ENCODE measurements at places on chromosomes 13 and 19.
A peak's percentile ranks its signal among the peaks of the same experiment; 100 is the strongest.

DNA sequence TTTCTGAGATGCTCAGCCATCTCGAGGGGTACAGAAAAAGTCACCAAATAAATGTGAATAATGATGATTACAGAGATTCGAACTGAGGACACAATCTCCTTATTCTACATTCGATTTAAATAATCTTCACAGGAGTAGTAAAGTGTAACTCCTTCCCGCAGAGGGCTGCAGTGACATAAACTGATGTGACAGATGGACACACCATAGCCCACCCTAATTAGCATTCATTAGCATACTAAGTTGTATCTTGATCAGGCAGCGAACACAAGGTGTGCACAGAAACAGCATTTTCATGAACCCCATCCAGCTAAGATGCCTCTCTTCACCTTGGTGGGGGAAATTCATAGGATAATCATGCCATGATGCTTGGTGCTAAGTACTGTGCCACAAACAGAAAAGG is 83.0 kb downstream of the TNFSF11 start:
- no peak for DNase-seq

- no peak for DNase-seq
Measured at GRCh38 chr19:45777395-45777961, 4.8 kb downstream of the DMPK start.

GRCh38 chr13:93116809-93117208 is 109.8 kb upstream of the GPC6 start:
- DNase-seq, result no peak

GRCh38 chr13:114131583-114132418 is 622 bp downstream of the RASA3 start:
- peak; percentile 50 for DNase-seq

GRCh38 chr13:41352935-41353840 is 42.1 kb downstream of the NAA16 start:
- DNase-seq, result peak; percentile 90

DNA sequence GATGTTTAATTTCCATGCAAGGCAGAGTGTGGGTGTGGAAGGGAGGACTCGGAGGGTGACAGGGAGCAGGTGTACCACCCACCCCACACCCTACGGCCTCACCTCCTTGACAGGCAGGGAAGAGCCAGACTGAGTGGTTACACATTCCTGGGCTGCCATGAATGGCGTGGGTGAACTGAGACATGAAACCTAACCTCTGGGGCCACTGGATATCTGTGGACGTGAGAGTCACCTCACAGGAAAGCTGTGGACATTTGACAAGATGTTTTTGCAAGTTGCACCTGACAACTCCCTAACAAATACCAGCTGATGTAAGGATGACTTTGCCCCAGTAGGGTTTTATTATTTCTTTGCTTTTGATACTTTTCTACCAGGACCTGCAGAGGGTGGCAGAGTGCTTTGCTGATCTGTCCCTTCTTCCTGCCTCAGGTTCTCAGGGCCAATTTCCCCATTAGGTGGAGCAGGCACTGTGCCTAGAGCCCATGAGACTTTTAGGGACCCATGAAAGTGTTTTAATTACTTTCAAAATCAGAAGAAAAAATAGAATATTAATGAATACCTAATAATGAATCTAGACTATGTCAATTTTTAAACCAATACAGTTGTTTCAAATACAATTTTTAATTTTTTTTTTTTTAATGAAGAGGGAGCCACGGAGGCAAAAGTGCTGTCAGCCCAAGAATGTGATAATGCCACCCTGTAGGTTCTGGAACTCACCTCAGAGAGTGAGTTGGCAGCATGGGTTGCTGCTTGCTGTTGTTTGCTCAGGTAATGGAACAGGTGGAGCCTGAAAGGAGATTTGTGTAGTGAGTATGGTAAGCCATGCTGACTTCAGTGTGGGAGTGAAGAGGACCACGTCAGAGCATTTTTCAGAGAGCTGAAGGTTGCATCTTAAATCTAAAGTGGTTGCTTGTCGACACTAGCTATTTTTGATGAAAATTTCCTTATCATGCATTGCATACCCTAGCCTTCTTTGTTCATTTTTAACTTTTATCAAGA is 58.0 kb upstream of the CYSLTR2 start:
- peak; percentile 90 for DNase-seq

- DNase-seq, result no peak
Measured at GRCh38 chr19:48624791-48625723, 5.8 kb downstream of the SPHK2 start.

DNA sequence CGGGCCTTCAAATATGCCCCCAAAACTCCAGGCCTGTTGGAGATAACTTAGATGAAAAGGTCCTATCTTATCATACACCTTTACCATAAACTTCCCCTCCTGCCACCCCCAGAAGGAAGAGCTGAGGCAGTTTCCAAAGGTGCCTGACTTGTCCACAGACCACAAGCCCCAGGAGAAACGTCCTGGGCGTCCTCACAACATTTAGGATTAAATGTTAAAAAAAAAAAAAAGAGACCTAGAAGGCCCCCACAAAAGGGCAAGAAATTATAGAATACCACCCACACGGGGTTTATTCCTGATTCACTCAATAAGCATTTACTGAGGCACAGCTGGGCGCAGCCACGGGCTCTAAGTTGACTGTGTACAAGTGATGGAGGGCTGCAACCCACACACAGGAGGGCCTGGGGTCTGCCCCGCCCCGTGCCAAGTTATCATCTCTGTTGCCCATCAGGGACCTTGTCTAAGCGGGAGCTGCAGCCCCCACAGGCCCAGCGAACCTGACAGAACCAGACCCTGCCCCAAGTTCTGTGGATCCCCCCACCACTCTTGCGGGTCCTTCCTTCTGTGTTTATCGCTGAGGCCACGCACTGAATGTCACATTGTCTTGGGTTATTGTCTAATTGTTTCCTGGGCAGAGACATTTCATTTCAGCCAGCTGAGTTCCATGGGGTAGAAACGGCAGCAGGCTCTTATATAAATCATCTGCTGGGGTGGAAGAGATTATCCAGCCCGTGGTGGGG is 83.0 kb upstream of the TM9SF2 start:
- no peak for DNase-seq

DNA sequence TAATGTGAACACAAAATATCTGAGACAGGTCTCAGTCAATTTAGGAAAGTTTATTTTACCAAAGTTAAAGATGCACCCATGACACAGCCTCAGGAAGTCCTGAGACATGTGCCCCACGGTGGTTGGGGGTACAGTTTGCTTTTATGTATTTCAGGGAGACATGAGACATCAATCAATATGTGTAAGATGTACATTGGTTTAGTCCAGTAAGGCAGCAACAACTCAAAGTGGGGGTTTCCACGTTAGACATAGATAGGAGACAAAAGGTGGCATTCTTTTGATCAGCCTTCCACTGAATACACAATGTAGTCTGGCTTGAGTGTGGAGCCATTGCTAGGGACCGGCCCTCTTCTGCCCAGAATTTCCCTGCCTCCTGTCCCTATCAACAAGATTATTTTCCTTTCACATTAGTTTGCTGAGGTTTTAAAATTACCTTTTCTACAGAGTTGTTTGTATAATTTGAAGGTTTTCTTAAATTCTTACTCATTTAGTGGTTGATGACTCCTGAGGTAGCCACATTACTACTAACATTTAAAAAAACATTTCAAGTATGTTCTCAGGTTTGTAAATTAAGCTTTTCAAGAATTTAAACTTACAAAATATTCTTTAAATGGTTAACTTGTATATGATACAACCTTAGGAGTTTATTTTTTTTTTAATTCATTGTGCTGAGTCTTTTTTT is 33.2 kb downstream of the RNASEH2B start:
- DNase-seq, result no peak

DNA sequence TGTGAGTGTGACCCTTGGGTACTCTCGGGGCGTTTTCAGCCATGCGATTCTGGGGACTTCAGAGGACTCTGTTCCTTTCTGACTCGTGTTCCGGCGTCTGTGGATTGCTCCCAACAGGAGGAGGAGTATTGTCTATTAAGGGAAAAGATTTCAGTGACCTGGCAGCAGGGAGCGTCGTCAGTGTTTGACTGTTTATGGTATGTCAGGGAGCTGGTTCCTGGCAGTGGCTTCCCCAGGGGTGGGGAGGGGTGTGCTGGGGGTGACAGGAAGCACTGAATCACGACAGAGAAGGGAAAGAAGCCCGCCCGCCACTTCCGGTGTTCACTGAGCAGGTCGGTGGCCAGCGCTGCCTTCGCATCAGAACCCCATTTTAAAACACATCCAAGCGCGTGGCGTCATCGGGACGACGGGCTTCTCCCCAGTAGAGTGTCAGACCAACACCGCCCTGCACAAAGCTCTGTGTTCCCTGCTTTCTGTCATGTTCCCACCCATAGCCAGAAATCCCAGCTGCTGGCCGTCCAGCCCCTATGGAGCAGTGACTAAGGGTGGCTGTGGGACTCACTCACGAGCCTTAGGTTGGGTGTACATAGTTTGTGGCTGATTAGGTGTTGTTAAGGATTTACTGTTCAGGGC is 33.8 kb downstream of the COL4A2 start:
- DNase-seq, result peak; percentile 95

- no peak for DNase-seq
Measured at GRCh38 chr13:79376843-79377242, 29.2 kb downstream of the RBM26 start.

DNA sequence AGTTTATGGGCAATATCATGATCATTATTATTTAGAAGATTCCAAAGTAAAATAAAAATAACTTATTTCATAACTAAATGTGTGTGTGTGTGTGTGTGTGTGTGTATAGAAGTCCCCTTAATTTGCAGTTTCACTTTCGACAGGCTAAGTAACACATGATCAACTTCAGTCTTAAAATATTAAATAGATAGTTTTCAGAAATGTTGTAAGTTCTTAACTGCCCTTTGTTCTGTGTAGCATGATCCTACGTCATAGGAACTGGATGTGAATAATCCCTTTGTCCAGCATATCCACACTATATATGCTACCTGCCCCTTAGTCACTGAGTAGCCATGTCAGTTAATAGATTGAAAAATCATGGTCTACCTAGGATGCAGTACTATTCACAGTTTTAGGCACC is 1863.5 kb upstream of the PCDH20 start:
- DNase-seq, result no peak

GRCh38 chr13:101115762-101116171 is 300.5 kb downstream of the NALCN start:
- DNase-seq, result peak; percentile 26

- peak; percentile 59 for DNase-seq
Measured at GRCh38 chr13:50130123-50130946, 115.1 kb downstream of the KCNRG start.

- peak; percentile 95 for DNase-seq
Measured at GRCh38 chr19:13794398-13794756, 866 bp upstream of the ZSWIM4 start.

GRCh38 chr19:45670670-45671453 is 2.8 kb downstream of the GIPR start:
- DNase-seq, result peak; percentile 88

DNA sequence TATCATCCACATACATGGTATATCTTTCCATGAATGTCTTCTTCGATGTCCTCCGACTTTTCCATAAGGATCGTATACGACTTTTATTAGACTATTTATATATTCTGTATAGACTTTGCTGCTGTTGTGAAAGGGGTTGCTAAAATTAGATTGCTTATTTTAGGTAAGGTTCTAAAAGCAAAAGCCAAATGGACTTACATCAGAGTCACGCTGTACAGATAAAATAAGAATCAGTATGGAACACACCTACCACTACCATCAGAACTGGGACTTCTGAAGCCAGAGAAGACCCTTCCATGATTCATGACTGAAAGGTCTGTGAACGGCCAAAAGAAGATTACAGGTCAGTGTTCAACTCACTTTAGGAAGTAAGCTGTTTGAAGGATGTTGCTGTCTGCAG is 8.9 kb downstream of the ANKRD27 start:
- DNase-seq, result no peak

GRCh38 chr19:33794683-33795369 is 1.8 kb upstream of the KCTD15 start:
- DNase-seq, result peak; percentile 57

DNA sequence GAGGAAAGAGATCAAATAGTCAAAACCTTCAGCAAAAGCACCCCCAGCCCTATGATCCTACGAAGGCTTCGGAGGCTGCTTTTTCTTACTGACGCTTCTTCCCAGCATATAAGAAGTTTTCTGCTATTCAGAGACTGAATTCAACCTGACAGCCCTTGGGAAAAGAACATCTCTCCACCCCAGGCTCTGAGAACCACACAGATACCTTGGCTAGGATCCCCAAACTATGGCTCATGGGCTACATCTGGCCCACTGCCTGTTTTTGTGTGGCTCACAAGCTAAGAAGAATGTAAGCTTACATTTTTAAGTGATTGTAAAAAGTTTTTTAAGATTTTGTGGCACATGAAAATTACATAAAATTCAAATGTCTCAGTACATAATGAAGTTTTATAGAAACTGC is 3.0 kb downstream of the SLC15A1 start:
- peak; percentile 75 for DNase-seq

DNA sequence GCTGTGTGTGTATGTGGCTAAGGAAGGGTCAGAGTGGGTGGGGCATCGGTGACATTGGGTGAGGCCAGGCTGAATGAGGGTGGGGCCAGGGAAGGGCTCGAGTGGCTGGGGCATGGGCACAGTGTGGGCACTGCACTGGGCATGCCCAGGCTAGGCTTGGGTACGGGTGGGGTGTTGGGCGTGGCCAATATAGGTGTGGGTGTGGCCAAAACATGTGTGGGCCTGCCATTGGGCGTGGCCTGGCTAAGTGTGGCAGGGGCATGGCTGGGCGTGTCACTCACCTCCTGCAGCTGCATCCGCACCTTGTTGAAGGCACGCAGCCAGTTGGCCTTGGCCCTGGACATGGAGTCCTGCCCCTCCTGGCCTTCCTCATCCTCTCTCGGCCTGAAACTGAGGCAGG is 33.2 kb downstream of the UNC13A start:
- DNase-seq, result no peak

- DNase-seq, result no peak
Measured at GRCh38 chr13:99305566-99305965, 1.6 kb downstream of the GPR183 start.

DNA sequence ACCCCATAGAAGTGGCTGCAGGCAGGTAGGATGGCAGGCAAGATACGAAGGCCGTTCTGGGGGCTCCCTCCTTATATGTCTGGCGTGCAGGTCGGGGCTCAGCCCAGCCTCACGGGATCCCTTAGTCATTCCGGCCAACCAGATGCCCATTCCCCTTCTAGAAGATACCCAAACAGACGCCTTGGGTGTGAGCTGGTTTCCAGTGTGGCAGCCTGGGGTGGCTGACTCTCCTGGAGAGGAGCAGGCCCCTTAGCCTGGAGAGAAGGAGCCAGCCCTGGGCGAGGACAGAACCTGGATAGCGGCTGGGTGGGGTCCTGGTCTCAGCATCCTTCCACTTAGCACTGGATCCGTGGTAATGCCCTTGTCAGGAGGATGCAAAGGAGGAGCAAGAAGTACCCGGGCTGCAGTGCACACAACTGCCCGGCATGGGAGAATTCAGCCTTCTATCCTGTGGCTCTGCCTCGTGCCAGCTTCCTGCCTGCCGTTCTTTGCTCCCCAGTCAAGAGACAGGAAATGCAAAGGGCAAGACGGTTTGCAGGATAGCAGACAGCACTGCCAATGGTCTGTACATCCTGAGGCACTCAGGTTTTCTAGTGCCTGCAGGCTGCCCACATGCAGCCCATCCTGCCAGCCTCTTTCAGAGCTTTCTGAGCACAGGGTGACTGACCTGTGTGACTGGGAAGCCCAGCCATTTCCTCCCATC is 56.7 kb upstream of the WASF3 start:
- no peak for DNase-seq

- no peak for DNase-seq
Measured at GRCh38 chr13:108855737-108856387, 226.5 kb downstream of the MYO16 start.
